ENCODE measurements at places on chromosomes 6 and 20. TPM values are rescaled to one million over a fixed set of nuclear protein-coding genes. Genes with fewer than 3 reads are reported as not detected.

DNA sequence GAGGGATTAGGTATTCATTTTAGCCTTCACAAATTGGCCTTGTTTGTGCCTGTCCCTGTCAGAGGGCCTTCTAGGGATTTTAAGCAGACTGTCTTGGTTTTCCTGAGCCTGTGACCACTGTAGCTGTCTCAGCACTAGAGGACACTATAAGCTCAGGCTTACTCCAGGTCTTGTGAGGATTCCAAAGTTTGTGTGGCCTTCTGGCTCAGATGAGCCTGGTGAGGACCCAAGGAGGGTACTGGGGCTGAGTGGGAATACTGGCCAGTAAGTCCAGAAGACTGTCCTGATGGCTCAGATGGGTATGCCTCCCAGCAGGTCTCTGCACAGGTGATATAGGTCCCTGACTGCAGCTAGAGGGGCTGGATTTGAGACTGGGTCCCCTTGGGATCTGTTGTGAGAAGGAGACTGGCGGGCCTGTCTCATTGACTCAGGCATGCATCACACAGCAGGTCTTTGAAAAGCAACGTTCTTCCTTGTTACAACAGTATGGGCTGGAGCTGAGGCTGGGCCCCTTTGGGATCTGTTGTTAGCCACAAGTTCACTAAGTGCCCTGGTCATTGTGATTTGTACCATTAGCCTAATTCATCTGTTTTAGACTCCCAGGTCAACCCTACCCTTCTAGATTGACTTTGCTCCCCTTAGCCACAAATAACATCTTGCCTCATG lies 26.3 kb upstream of the TFB1M start:
- DNase-seq, result no peak

DNA sequence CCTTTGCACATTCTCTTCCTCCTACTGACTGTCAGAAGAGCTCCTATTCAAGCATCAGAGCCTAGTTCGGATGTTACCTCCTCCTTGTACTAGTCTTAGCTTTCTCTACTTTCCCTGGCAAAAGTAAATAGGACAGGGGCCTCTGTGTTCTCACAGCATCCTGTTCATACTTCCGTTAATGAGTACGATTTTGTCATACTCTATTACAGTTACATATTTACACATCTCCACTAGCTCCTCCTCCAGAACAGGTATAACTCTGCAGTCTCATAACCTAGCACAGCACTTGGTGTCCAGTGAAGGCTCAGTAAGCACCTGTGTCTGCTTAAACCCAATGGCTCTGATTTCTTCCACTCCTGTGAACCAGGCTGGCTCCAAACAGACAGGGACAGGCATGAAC lies 7.0 kb downstream of the ELMO2 start:
- no peak for DNase-seq

Gene SLC44A4
- total RNA-seq, result not detected

Gene ZNF311
- total RNA-seq, result 0.53 TPM

Data from activated naive CD4-positive, alpha-beta T cell treated with anti-CD3 and anti-CD28 coated beads, Interleukin-2, amount 50 U/mL, for 72 hours (primary cell).